WERI-Rb-1 (cell line): ENCODE measurements at places on chromosomes 3 and 15.

- no peak for DNase-seq
Measured at GRCh38 chr3:64888840-64889392, 201.1 kb upstream of the ADAMTS9 start.

DNA sequence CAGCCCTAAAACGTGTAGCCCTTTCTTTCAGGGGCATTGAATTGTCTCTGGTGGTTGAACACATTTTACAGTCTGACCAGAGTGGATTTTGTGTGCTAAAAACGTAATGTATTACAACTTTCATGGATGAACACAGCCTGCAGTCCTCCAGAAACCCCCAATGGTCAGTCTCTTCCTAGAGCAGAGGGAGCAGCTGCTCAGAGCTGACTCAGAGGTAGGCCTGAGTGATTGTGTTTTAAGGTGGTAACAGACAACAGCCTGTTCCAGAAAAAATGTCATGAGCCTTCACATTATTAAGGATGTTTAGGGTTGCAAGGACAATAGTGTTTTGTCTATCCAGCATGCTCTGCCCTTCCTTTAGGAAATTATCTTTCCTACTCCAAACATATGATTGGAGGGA lies 34.5 kb upstream of the CTNNB1 start:
- DNase-seq, result no peak

- DNase-seq, result peak; percentile 77
Measured at GRCh38 chr15:73052653-73053397, 562 bp downstream of the NEO1 start.

DNA sequence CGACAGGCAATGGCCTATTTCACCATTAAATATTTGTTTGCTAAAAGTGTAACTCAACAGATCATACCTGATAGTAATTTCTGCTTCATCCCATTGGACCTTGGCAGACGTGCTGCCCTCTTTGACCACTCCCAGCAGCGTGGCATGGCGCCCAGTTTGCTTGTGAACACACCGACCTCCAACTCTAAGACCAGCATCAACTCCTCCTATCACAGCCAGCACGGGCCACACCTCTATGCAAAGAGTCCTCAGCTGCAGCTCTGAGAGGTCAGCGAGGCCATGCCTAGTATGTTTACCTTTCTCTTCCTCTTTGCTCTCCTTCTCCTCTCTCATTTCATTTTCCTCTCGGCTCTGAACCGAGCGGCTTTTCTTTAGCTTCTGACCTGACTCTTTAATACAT lies 80.6 kb downstream of the FBXL22 start:
- DNase-seq, result no peak

DNA sequence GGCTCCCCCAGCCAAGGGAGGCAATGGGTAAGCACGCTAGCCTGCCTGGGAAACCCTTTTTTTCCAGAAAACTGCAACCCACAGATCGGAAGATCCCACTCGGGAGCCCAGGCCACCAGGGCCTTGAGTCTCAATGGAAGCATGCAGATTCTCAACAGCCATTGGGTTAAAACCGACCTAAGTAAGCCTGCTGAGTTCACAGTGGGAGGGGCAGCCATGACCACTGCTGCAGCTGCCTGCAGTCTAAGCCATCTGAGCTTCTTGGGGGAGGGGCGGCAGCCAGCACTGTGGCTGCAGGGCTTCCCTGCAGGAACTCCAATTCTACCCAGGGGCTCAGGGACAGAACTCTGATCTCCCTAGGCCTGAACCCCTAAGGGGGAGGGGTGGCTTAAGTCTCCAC lies 82.0 kb downstream of the DPPA2 start:
- DNase-seq, result peak; percentile 56

- DNase-seq, result peak; percentile 63
Measured at GRCh38 chr3:133574260-133574881, 885 bp downstream of the CDV3 start.

DNA sequence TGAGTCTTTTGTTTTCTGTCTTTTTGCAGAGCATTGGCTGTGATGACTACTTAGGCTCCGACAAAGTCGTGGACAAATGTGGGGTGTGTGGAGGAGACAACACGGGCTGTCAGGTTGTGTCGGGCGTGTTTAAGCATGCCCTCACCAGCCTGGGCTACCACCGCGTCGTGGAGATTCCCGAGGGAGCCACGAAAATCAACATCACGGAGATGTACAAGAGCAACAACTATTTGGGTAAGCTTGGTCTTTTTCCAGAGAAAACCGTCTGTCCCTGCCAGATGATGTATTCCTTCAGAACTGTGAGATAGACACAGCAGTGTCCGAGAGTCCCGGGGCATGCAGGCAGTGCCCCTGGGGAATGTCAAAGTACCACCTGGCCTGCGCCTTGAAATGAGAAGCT lies 149.9 kb upstream of the NR2E3 start:
- no peak for DNase-seq

DNA sequence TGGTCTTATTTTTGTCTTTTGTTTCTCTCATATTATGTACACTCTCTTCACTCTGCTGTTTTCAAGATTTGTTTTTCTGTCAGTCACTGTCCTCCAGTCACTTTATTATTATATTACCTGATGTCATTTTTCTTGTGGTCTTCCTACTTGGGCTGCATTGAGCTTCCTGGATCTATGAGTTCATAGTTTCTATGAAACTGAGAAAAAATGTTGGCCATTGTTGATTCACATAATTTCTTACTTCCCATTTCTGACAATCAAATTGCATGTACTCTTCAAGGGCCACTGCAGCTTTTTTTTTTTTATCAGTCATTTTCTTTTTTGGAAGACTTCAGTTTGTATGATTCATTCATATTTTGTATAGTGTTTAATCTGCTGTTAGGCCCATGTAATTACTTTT lies 1180.6 kb upstream of the GBE1 start:
- no peak for DNase-seq

DNA sequence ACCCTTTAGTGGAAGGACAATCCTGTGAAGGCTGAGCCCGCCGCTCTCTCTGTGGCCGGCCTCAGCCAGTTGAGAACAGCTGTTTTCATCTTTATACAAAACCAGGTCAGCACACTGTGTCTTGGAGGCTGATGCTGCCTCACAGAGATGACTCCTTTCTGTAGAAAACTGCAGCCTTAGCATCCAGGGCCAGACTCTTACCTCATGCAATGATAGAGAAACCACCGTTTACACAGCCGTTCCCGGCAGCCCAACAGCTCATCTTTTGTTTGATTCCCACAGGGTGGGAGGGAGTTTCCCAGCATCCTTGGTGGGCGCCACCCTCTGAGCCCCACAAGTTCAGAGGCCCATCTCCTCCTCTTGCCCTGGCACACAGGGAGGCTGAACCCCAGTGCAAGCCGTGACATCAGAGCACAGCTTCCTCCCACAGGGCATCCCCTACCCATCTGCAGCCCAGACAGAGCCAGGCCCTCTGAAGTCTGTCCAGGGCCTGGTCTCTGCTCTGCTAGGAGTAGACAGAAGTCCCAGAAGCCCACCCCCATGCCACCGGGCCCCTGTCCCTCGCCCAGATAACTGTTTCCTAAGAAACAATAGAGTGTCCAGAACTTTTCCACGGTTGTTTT lies 105.0 kb downstream of the LRRK1 start:
- no peak for DNase-seq

DNA sequence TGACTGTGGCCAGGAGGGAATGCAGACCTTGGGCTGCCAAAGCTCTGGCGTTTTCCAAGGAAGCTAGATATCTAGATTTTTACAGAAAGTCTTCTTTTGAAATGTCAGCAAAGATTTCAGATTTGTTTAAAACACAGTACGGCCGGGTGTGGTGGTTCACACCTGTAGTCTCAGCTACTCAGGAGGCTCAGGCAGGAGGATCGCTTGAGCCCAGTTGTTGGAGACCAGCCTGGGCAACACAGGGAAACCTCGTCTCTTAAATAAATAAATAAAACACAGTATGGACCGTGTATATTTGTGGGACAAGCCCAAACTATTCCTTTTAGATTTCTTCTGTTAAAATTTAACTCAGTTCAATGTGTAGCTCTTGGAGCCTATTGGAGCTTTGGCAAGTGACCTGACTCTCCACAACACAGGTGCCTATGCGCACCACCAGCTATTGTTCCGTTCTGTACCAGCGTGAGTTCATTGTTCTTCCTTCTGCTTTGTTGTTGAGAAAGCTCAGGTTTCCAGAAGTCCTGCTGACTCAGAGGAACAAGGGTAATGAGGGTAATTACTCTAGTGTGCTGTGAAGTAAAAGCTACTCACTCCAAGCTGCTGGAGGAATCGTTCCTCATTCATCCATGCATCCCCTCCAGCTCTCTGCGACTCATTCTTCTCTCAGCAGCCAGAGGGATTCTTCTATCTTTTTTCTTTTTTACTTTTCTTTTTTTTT lies 73.1 kb upstream of the SLC6A6 start:
- no peak for DNase-seq

- no peak for DNase-seq
Measured at GRCh38 chr3:191376516-191377141, 46.3 kb upstream of the UTS2B start.

DNA sequence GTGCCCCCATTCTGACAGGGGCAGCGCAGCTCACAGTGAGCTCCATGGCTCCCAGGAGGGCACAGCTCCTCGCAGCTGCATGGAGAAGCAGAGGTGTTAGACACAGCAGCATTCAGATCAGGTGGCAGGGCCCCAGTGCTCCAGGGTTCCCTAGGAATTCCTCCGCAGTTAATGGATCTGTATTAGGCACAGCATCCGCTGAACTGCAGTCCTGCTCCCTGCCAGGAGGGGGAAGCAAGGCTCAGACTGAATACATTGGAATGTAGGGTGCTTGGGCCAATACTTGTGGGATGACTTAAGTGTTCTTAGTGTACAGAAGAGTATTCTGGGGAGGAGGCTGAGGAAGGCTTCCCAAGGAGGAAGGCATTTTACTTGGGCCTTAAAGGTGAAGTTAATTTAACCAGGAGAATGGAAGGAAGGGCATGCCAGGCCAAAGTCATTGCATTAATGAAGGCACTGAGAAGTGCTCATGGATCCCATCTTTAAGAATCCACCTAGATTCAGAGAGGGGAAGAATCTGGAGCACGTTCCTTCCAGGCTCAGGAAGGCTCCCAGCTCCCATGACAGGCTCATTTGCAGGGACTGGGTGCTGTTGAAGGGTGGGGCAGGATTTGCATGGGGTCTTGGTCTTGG lies 111.6 kb downstream of the RAB11A start:
- peak; percentile 83 for DNase-seq

- no peak for DNase-seq
Measured at GRCh38 chr15:66765478-66766281, 63.6 kb downstream of the SMAD6 start.

- DNase-seq, result no peak
Measured at GRCh38 chr3:11690863-11691766, 47.4 kb upstream of the VGLL4 start.

DNA sequence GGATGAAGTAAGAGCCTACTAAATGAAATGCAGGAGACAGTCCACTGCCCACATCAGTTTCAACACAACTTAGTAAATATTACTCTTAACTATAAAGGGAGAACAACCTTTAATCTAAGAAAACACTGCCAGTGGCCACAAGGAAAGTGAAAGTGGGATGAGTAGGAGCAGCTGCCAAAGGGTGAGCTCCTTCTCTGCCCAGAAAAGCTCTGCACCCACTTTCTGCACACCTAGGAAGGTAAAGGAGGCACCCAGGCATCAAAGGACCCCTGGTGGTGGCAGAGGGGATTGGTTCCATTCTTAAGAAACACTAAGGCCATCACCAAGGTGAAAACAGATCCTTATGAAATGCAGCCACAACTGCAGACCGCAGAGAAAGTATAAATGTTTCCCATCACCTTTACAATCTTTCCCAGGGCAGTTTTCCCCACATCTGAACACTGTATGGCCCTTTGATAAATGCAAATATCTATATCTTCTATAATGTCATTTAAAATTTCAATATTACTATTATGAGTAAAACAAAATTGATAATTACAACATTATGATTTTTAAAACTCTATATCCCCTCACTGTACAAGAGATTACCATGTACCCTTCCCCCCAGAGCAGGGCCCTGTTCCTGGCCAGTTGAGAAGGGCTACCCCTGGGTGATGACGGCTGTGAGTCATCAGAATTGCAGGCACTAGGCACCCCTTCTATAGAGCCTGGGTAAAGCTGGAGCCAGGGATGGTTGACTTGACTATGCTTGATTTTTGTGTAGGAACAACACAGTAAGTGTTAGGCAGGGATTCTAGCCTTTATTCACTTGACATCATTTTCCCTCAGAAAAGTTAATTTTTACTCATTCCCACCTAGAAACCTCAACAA lies 92.0 kb downstream of the SNRK start:
- peak; percentile 59 for DNase-seq

- no peak for DNase-seq
Measured at GRCh38 chr15:81309647-81310450, 14.1 kb downstream of the STARD5 start.

- no peak for DNase-seq
Measured at GRCh38 chr3:137047240-137047639, 89.5 kb downstream of the IL20RB start.

DNA sequence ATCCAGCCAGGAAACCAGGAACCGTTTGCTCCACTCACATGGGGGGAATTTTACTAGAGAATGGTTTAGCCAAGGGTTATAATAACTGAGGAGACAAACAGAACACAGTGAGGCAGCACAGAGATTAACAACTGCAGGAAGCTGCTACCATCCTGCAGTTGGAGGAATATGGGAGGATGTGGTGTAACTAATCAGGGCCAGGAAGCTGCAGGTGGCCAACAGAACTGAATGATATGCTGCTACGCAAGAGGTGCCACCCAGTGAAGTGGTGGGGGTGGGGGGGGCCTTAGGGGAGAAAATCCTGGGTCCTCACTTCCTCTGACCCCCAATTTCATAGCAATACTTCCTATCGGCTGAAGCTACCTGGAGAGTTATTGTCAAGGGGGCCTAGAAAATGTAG lies 306.4 kb upstream of the STT3B start:
- no peak for DNase-seq

DNA sequence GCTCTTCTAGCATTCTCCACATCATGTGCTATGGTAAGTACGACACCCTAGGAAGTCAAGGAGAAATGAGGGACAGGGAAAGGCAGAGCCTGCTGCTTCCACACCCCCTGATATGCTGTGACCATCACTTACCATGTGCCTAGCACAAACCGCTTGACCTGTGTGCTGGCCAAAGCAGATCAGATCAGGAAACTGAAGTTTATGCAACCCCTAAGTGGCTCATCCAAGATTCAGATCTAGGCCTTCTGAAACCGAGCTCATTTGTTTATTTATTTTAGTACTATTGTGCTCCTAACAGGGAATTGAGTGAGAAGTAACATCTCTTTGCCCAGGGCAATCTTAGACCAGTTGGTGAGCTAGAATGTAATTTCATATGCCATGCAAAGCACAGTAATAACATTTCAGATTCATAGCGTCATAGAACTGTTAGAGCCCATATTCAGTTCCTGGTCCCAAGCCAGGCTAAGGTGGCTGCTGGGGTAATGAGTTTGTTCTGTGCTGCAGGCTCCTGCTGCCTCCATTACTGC lies at the start of gene RTP2:
Gene RTP2 (minus strand): TSS at position 51 of the 527 bp plus-strand sequence. CDS start 429 bp downstream, outside the sequence.
- DNase-seq, result no peak

GRCh38 chr3:167350245-167350862 lies 29.7 kb downstream of the ZBBX start:
- peak; percentile 9 for DNase-seq

GRCh38 chr15:68795298-68795848 lies 25.3 kb downstream of the ANP32A start:
- DNase-seq, result peak; percentile 95

- DNase-seq, result no peak
Measured at GRCh38 chr3:112085735-112086075, 484 bp upstream of the C3orf52 start.

GRCh38 chr15:33242669-33243191 lies 48.2 kb upstream of the FMN1 start:
- DNase-seq, result no peak

- no peak for DNase-seq
Measured at GRCh38 chr3:151120409-151120808, 34.9 kb downstream of the MED12L start.
